NCI-H1694 (cell line): ENCODE measurements at places on chromosomes 12 and 14.

DNA sequence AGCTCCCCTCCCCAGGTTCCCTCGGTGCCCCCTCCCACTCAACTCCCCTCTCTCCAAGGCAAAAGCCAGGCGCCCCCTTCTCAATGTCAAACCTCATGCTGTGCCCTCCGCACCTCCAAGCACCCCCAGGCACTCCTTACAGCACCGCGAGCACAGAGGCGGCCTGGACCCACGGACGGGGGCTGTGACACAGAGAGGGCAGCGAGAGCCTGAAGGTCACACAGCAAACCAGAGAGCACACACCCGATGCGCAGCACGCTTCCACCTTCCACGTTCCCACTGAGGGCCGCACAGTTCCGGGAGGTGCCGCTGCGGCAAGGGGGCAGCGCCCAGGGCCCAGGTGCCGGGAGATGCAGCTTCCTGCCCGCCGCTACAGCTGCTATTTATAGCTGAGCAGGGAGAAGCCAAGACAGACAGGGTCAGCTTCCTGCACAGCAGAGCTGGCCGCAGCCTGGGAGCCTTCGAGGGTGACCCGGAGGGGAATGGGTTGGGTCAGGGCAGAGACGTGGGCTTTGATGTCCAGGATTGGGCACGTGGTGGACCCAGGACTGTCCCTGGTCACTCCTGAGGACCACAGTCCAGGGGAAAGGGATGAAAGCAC lies 12.9 kb downstream of the NCOR2 start:
- no peak for DNase-seq

DNA sequence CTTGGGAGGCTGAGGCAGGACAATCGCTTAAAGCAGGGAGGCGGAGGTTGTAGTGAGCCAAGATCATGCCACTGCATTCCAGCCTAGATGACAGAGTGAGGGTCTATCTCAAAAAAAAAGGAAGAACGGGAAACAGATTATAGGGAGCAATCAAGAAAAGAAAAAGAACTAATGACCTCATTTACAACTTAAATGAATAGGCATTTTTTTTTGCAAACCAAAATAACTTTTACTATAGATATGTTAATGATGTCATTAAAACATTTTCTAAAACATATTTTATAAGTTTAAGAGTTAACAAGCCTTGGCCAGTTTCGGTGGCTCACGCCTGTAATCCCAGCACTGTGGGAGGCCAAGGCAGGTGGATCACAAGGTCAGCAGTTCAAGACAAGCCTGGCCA lies 6.8 kb upstream of the RESF1 start:
- no peak for DNase-seq

- DNase-seq: no peak
Observed at GRCh38 chr14:72261068-72261467, 328.8 kb downstream of the RGS6 start.

GRCh38 chr14:75961662-75962061 lies 20.1 kb downstream of the TGFB3 start:
- DNase-seq: peak; percentile 47

DNA sequence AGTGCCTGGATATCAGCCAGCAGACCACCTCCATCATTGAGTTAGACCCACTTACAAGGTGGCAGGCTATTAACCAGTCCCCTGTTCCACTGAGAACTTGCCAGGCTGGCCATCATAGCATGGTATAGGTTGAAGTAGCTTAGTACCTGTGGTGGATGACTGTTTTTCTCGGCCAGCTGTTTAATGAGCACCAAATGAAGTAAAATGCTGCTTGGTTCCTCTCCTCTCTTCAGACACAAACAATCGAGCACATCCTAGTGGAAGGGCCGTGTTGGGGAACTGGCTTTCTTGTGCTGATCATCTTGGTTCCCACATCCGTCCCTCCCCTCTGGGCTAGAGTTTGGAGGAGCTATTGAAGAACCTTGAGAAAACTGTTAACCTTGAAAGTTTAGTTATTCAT lies 486.2 kb downstream of the RAD51B start:
- DNase-seq: no peak

- DNase-seq: no peak
Observed at GRCh38 chr12:52630599-52631200, 12.3 kb upstream of the KRT73 start.

DNA sequence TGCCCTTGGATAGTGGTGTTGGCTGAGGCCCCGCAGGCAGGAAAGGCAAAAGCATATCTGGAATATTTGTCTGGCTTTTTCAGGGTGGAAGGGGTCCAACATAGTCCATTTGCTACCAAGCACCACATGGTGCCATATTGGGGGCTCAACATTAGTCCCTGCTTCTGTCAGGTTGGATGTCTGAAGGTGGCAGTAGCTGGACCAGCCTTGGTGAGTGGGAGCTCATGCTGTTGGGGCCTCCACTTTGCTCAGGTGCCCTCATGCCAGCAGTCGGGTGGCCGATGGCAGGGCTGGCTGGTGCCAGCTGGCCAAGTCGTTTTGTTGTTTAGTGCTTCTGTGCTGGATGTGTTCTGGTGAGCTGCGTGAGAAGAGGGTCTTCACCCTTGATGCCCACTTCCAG lies 135.3 kb downstream of the PAPOLA start:
- no peak for DNase-seq

DNA sequence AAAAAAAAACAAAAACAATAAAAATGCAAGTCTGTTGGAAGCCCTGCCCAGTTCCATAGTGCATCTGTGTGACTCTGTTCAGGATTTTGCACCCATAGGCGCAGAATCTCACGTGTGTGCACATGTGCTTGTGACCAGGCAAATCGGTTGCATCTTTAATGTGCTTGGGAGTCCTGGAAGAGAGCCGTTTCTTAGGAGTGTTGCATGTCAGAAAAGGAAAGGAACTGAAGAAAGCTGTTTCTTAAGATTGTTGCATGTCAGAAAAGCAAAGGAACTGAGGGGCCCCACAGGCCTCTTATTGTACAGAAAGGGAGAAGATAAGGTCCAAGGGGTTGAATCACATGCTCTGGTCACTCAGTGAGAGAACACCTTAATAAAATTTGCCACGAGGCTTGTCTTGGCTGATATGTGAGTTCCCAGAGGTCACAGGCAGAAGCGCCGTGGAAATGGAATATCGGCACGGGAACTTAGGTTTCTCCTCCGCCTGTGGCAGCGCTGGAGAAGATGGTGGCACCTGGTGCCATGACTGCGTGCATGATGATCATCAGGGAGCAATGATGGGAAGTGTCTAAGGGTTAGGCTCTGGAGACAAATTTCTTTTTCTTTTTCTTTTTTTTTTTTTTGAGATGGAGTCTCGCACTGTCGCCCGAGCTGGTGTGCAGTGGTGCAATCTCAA lies 90.0 kb downstream of the LRRC74A start:
- no peak for DNase-seq

DNA sequence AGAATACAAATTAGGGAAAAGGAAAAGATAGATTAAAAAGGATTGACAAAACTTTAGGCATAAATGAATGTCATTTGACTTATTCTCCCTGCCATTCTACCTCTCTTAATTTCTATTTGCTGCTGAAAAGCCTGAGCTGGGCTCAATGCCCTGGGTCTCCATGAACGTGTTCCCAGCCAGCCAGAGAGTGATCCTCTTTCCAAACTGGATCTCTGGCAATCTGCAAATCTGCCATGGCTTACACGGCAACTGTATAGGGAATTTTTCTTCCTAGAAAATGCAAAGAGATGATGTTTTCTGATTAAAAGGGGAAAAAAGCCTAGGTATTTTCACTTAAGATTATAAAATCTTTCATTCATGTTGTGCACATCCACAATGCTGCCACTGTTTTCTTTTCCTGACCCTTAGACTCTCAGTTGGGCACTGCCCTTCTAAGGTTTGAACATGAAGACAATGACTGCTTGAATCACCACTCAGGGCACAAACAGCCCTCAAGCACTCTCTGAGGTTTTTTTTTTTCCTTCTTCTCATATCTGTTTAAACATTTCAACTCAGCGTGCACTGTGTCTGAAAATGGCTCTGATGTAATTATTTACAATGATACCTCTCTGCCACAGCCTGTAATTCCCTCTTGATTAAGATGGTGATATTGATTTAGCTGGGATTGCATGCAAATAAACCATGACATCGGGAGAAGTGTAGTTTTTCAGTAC lies 60.3 kb downstream of the DACT1 start:
- no peak for DNase-seq

GRCh38 chr12:16669756-16670155 lies 63.8 kb upstream of the LMO3 start:
- DNase-seq: no peak

GRCh38 chr12:103705098-103705497 lies 118.0 kb downstream of the STAB2 start:
- no peak for DNase-seq

- DNase-seq: no peak
Observed at GRCh38 chr12:51749206-51749985, 99.1 kb downstream of the FIGNL2 start.

DNA sequence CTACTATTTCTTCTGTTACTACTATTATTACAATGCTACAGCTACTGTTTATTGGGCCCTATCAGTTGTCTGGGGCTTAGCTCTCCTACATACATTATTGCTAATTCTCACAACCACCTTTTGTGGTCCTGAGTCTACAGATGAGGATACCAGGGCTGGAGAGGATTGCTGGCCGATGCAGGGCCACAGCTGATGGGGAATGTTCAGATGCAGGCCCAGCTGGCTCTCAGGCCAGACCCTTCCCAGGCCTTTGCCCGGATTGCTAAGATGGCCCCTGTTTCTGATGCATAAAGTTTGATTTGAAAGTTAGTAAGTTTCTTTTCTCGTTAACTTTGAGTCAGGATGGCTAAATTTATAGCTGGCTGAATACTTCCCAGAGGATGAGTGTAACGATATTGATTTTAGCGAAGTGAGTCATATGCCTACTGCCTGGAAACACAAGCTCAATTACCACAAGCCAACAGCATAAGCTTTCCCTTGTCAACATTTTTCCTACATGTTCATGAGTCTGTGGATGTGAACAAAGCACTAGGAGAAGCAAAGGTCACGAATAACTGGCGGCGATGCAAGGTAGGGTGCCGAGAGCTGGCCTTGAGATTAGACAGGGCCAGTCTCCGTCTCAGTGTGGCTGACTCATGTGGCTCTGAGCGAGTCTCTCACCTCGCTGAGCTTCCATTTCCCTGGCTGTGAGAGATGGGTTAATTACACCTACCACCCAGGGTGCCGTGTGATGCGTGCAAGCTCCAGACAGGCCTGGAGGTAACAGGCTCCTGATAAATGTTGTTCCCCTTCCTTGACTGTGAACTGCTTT lies 111.0 kb downstream of the BEGAIN start:
- DNase-seq: no peak

GRCh38 chr12:30990316-30990715 lies 63.8 kb downstream of the TSPAN11 start:
- no peak for DNase-seq

GRCh38 chr12:82904219-82904790 lies 217.6 kb downstream of the TMTC2 start:
- no peak for DNase-seq

- no peak for DNase-seq
Observed at GRCh38 chr12:106945261-106945851, 10.4 kb upstream of the TMEM263 start.

DNA sequence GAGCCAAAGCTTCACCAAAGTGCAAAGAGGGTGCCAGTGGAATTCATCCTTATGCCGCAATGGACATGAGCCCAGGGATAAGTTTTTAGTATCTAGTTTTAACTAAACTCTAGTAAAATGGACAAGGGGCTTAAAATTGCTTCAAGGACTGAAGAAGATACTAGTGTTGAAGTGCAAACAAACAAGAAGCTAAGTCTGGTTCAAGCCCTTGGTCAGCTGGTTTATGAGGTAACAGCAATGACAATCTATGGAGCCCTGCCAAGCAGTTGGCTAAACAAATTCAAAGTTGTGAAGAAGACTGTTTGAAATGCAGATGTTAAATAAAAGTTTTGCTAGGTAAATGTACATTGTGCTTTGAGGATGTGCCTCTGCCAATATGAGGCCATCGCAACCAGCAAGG lies 209.4 kb downstream of the KTN1 start:
- no peak for DNase-seq

DNA sequence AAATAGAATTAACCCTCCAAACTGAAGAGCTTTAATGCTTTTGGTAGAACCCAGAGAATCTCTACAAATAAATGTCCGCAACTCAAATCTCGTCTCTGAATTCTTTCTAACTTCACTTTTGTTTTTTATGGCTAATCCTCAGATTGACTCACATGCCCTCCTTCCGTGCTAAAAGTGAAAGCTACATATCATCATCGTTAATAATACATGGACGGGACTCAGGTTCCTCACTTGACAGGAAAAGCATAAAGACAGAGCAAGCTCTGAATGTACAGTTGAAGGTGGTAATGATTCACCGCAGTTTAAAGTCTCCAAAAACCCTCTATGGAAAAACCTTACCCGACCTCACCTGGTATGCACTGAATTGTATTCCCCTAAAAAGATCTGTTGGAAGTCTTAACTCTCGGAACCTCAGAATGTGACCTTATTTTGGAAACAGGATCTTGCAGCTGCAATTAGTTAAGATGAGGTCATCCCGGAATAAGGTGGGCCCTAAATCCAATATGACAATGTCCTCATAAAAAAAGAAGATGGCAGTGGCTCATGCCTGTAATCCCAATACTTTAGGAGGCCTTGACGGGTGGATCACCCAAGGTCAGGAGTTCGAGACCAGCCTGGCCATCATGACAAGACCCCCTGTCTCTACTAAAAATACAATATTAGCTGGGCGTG lies 147.4 kb upstream of the FOXN3 start:
- no peak for DNase-seq

DNA sequence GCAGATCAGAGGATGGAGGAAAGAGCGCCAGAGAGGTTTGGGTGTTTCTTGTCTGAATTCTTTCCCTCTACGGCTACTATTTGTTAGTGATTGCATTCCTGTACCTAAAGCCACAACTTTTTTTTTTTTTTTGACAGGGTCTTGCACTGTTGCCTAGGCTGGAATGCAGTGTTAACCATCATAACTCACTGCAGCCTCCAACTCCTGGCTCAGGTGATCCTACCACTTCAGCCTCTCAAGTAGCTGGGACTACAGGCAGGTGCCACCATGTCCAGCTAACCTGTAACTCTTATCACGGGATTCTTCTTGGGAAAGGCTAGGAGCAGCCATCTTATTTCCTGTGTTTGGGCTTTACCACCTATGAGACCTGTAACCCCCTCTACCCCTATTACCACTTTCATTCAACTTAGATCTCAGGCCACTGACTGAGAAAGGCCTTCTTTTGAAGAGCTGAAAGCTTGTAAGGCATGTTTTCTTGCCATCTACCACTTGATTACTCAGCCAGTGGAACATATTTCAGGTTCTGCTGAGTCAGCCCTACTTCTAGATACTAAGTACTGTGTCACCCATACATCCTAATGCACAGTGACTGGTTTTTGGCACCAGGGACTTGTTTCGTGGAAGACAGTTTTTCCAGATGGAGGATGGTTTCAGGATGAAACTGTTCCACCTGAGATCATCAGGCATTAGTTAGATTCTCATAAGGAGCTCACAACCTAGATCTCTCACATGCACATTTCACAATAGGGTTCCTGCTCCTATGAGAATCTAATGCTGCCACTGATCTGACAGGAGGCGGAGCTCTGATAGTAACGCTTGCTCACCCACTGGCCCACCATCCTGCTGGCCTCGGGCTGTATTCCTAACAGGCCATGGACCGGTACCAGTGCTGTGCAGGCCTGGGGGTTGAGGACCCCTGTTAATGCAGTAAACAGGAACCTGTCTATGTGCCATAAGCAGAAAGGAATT lies 6.9 kb downstream of the VEZT start:
- no peak for DNase-seq
